ENCODE measurements at places on chromosomes 6 and 20.

- DNase-seq = no peak
Observed at GRCh38 chr6:25369036-25369432, 89.9 kb downstream of the CARMIL1 start.

DNA sequence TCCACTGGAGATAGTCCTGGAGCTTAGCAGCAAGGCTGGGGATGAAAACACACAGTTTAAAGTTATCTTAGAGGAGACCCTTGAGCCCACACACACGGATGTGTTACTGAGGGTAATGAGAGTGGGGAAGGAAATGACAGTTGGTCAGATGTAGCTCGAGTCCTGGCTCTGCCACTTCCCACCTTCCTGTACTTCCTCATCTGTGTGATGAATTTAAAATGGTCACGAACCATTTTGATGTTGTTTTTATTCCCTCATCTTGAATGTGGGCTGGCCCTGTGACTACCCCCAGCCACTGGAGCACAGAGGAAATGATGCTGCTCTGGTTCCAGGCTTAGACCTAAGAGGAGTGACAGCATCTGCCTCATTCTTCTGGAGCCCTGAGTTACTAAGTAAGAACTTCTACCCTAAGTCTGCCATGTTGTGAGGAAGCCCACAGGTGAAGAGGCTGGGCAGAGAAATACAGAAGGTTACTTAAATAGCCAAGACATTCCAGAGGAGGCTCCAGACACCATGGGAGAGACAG is 141.2 kb downstream of the NRN1 start:
- DNase-seq = no peak

DNA sequence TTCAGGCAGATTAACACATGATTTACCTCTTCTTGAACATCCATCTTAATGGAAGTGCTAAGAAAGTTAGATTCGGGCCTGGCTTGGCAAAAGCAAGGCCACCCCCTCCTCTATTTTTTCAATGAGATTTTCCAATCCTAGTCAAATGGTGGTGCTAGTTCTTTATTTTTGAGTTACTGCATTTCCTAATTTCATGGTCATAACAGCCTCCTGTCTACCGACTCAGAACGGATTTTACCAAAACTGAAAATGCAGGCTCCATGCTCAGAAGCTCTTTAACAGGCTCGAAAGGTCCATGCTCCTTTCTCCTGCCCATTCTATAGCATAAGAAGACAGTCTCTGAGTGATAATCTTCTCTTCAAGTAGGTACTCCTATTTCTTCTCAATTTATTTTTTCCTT is 117.2 kb upstream of the ESR1 start:
- no peak for DNase-seq

GRCh38 chr6:138115201-138115600 is 8.0 kb upstream of the PERP start:
- no peak for DNase-seq

GRCh38 chr6:79525272-79526100 is 11.7 kb downstream of the LCA5 start:
- DNase-seq = no peak

DNA sequence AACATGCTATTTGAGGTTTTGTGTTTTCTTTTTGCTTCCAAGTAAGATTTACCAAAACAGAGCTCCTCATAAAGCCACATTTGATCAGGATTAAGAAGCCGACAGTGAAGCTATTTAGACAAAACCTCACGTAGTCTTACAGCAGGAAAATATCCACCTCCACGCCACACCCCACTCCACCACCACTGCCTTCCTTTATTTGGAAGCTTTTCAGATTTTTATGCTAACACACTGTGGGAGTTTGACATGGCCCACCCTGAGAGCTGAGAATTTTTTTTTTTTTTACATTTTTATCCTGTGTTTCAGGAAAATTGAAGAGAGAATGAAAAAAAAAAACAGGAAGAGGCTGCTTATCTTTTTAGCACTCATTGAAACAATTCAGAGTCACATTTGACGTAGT is 104.8 kb upstream of the MC3R start:
- DNase-seq = no peak

GRCh38 chr6:158722176-158722729 is 72.4 kb downstream of the SYTL3 start:
- no peak for DNase-seq

DNA sequence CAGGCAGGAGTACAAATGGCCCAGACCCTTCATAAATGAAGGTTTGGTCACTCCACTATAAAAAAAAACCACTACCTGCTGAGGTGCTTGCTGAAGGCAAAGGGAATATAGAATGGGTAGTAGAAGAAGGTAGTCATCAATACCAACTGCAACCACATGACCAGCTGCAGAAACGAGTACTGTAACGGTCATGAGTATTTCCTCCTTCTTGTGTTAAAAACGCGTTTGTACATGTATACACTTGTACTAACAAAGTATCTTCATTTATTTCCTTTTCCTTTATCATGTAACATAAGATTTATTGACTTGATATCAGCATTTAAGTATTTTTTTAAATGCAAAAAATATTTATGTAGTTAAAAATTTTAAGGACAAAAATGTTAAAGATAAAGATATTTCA is 238.6 kb downstream of the TFAP2B start:
- DNase-seq = no peak

DNA sequence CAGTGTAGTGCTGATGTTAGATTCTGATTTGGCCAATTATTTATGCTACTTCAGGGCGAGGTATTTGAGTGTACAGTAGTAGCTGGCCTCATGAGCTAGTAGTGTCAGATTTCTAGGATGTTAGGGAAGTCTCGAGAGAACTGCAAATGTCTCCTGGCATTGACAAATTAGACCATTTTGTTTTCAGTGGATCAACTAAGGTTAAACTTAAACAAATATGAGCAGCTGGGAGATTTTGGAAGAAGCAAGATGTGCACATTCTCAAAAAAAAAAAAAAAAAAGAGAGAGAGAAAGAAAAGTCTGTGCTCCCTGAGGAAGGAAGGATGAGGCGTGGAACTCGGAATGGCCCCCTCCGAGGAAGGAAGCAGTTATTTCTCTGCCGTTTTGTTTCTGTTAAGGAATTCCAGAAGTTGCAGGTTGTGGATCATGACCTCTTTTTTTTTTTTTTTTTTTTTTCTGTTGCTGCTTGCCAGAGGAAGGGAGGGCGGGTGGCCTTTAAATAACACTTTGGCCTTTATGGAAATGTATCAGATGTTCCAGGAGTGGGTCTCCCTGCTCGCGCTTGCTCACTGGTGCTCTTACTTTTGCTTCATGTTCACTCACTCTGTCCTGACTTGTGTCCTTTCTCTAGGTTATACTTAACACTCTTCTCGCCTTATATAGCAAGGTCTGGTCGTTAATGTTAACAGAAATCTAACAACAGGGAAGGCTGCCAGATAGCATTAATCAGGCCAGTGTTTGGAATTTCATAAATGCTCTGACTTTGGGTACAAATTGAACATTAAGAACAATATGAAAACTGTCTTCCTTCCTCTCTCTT is 124.4 kb downstream of the TCP11 start:
- DNase-seq = no peak

DNA sequence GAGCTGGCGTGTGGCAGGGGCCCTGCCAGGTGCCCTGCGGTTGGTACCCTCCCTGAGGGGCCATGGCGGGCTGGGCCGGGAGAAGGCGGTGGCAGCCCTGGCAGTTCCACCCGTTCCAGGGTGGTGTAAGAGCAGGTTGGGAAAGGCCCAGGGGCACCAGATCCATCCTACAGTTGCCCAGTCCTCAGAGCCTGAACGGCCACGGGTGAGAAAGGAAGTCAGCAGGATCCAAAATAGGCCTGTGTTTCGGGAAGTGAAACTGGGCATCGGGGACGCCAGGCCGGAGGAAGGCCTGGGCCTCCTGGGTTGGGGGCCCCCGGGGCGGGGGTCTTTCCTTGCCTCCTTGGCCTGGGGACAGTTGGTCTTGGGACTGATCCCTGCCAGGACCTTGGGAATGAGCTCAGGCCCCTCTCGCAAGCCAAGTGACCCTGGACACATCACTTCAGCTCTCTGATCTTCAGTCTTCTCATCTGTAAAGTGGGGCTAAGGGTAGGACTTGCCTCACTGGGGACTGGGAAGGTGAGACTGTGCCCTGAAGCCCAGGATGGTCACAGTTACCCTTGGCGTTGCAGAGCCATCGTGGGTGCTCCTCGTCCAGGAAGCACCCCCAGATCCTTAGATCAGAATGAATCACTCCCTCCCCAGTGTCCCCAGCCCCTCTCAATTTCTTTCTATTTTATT is 18.1 kb upstream of the NOL4L start:
- DNase-seq = no peak

DNA sequence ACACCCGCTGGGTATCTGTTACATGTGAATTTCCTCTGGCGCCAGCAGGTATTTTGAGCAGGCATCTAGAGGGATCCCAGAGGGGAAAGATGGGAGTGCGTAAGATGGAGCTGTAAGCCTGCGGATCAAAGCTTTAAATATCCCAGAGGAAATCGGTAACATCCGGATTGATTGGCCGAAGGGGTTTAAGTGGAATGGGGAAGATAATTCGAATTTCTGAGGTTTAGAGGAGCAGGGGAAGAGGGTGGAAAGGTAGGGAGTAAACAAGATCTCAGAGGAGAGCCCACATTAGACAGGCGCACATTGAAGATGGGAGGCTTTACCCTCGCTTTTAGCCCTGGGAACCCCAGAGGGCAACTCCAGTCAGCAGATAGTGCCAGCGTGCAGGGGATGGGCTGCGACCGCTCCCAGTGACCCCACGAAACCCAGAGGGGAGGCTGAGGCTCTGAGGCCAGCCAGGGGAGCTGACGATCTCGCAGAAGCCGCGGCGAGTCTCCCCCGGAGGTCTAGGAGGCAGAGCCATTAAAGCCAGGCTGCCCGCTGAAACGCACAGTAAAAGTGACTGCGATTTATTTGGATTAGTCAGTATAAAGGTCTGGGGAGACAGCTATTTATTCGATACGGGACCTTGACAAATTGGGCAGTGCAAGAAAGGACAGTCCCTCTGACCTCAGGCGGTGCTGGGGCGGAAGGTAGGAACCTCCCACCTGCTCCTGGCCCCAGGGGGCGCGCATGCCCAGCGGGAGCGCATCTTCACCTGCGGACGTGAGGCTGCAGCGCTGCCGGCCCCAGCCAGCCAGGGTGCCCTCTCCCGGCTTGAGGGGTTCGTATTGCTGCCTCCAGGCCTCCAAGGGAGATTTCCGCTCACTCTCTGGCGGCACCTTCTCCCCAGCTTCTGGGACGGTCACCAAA is 34.3 kb upstream of the TCF21 start:
- no peak for DNase-seq

GRCh38 chr6:32353348-32353747 is 18.4 kb downstream of the TSBP1 start:
- DNase-seq = no peak

DNA sequence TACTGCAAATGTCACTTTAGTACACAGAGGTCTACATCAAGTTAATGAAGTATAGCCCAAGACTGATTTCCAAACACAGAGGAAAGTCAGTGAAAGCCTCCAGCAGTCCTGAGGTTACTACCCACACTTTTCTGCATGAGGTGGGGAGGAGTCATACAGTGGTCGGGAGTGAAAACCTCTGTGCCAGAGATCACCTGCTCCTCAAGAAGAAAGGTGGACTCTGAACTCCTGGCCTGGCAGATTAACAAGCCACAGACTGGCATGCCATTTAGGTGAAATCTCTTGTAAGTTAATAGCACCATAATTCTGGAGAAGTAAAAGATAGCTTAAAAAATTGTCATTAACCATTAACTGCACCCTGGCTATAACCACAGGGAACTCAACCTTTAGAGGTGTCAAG is 125.0 kb upstream of the LAMP5 start:
- no peak for DNase-seq

- DNase-seq = no peak
Observed at GRCh38 chr20:50471231-50471630, 39.0 kb upstream of the PTPN1 start.

DNA sequence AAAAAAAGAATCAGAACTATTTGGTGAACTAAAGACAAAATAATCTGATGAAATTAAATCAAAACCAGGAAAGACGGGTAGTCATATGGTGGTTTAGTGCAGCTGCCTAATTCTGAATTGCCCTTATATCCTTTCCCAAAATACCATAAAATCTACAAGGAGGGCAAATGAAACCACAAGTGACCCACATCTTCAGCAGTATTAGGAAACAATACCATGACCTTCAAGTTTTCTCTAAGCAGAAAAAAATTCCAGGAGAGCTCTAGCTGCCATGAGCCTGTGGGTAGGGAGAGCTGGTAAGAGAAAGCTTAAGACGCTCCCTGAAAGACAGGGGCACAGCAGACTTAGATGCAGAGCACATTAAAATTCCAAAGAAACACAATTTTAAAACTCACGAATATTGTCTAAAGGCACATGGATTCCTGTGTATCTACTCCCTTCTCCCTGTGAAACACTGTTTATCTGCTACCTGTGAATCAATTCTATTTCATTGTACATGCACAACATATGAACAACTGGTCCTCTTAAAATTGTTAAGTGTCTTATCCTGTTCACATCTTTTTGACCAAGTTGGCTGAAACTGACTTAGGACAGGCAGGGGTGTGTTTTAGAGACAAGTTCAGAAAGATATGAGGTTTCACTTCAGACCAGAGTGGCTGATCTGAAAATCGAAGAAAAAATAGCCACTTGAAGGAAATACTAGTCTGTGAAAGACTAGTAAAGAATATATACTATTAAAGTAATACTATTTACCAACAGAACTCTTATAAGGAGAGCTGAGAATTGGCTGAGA is 153.6 kb upstream of the SHLD1 start:
- DNase-seq = no peak

GRCh38 chr20:42756991-42757390 is 432.7 kb downstream of the PTPRT start:
- DNase-seq = no peak

- no peak for DNase-seq
Observed at GRCh38 chr6:25930532-25931410, at the start of gene SLC17A2. Gene SLC17A2, minus strand, starts transcription at chr6:25930691. Its CDS starts 4,895 bp downstream, at chr6:25925796.

DNA sequence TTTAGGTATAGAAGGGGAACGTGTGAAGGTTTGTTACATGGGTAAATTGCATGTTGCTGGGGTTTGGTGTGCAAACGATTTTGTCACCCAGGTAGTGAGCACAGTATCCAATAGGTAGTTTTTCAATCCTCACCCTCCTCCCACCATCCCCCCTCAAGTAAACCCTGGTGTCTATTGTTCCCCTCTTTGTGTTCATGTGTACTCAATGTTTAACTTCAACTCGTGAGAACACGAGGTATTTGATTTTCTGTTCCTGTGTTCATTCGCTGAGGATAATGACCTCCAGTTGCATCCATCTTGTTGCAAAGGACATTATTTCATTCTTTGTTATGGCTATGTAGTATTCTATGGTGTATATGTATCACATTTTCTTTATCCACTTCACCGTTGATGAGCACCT is 11.6 kb upstream of the VNN1 start:
- DNase-seq = no peak

GRCh38 chr6:168147205-168147738 is 68.3 kb upstream of the FRMD1 start:
- DNase-seq = no peak

GRCh38 chr20:24684956-24685691 is 215.7 kb downstream of the SYNDIG1 start:
- DNase-seq = no peak

DNA sequence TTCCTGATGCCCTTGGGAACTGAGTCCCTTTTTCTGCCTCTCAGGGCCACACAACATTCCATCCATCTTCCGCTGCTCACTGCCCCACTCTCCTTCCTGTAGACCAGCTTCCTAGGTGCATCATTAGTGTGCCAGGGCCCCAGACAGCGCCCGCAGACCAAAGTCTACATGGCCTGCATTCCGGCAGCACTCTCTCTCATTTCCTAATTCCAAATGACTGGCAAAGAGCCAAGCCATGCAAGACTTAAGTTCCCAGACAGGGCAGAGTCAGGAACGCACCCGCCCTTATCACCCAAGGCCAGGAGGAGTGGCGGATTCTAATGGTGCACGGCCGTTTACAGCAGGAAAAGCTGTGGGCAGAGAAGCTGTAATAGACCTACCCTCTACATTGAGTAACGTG is 159.8 kb upstream of the ARID1B start:
- no peak for DNase-seq
